ENCODE measurements at places on chromosomes 12 and 14.

- DNase-seq = no peak
Measured at GRCh38 chr12:89980236-89980635, 271.6 kb upstream of the ATP2B1 start.

DNA sequence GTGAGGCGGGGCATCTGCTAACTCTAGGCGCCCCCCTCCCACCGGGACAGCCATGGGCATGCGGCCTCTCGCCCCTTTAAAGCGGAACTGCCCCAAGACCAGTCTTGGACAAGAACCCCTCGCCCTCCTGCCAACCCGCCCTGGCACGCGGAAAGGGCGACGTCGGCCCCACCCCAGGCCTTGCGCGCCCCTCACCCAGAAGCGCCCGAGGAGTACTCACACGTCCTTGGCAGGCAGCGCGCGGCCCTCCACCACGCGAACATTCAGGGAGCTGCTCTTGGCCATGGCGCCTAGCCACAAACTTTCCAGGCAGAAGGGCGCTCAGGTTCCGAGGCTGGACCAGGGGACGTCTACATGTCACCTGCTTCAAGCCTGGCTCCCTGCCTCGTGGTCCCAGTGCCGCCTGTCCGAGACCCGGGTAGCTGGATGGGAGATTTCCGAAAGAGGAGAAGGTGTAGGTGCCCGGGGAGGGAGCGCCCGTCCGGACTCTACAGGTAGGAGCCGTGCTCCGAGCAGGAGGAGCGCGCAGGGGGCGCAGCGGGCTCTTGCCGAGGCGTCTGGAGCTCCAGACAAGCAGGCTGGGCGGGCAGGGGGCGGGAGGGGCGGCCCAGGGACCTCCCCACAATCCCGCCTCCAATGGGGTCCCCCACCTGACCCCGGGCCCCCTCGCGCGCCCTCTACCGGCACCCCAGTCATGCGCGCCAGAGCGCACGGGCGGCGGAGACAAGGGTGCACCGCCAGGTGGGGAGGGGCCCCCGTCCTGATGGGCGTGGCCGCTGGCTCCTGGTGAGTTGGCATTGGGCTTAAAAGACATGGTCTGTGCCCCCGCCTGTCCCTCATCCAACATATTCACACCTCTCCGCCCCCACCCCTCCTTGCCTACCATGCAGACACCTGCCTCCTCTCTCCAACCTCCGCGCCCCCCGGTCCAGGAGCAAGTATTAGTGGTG, at the start of gene RASAL1:
Gene RASAL1, minus strand, starts transcription at position 584 of the 950 bp plus-strand sequence. Its CDS starts 299 bp downstream, at position 285.
- no peak for DNase-seq

GRCh38 chr12:11861155-11861863, 209.4 kb upstream of the BCL2L14 start:
- DNase-seq = no peak

- DNase-seq = no peak
Measured at GRCh38 chr14:92922155-92922735, 705 bp upstream of the CHGA start.

GRCh38 chr14:30496852-30497251, 62.1 kb upstream of the G2E3 start:
- no peak for DNase-seq

- peak; percentile 65 for DNase-seq
Measured at GRCh38 chr14:104547998-104548700, 31.4 kb upstream of the C14orf180 start.

GRCh38 chr14:32564596-32564995, 235.5 kb downstream of the AKAP6 start:
- DNase-seq = no peak

DNA sequence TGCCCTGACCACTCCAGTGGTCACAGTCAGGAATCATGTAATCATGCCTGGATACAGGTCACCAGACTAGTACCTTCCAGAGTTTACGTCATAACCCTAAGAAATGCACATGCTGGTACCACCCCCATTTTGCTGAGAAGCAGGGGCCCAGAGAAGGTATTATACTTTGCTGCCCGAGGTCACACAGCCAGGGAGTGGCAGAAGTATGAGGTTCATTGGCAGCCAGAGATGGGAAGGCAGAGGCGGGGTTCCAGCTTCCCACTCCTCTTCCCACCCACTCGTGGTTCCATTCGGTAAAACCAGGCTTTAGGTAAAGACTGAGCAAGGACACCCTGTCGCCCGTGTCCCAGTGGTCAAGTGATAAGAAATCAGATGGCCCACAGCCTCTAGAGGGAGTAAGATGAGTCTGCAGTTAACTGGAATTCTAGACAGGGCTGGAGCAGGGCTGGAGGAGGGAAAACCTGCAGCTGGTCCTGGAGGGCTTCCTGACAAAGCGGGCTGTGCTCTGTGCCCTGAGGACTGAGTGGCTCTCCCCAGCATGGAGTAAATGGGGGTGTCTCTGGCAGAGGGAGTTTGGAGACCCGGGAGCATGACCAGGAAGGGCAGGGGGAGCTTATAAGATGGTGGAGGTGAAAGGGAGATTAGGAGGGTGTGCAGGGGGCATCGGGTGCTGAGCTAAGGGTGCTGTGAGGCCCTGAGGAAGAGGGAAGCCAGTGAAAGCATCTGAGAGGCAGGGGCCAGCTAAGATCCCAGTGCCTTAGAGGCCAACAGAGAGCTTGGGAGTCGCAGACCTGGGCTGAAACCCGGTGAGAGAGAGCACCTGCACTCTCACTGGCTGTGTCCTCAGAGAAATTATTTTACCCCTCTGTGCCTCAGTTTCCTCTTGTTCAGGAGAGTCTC, 5.7 kb downstream of the FAM222A start:
- no peak for DNase-seq

- DNase-seq = no peak
Measured at GRCh38 chr14:47843236-47843635, 167.8 kb upstream of the MDGA2 start.

DNA sequence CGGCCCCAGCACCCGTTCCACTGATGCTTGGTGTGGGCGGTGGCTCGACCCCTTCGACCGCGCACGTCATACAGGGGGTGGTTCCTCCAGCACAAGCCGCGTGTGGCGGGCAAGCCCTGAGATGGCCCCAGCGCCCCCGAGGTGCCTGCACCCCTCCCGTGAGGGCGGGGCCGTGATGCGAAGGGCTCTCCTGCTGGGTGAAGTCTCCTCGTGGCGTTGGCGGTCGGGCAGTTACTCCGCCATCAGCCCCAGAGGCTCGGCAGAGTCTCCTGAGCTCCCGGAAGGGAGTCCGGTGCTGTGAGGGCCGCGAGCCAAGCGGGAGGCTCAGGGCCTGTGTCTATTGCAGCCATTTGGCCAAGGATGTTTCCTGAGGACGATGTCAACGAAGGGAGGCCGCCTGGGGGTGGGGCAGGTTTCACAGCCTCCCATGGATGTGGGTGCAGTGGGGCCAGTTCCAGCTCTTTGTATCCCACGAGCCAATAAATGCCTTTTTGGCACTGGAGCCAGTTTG, 78.1 kb upstream of the GALNT9 start:
- no peak for DNase-seq

DNA sequence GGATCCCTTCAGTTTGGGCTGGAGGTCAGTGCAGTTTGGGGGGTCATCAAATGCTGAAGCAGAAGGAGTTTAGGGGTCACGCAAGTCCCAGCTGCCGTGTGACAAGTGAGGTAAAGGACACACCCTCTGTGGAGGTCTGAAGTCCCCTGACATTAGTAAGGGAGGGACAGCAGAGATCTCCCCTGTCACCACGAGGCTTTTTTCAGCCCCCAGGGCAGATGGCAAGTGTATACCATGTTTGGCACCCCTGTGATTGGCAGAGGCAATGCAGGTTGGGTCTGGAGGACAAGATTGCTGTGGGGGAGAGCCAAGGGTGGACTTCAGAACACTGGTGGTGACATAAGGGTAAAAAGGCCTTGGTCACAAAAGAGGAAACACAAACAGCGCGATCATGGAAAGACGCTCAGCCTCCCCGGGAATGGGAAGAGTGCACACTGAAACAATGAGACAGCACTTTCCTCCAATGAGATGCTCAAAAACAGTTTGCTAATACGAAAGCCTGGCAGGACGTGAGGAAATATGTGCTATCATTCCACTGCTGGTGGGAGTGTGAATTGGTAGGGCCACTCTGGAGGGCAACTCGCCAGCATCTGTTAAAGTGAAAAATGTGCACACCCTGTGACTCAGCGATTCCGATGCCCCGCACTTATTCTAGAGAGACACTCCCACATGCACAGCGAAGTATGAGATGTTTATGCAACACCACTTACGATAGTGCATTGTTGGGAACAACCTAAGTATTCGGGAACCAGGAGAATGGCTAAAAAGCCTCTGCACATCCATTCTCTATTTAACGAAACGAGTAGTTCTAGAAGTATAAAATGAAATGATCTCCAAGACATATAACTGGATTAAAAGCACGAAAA, 14.4 kb upstream of the CD27 start:
- DNase-seq = peak; percentile 93

Measured in mesenteric fat pad (tissue), 1 donor.